HEK293T (cell line): ENCODE measurements at places on chromosomes 2 and 18.

GRCh38 chr2:221552291-221552690, 19.8 kb downstream of the EPHA4 start:
- DNase-seq: no peak

- no peak for DNase-seq
Observed at GRCh38 chr2:209788925-209789324, 17.3 kb downstream of the UNC80 start.

DNA sequence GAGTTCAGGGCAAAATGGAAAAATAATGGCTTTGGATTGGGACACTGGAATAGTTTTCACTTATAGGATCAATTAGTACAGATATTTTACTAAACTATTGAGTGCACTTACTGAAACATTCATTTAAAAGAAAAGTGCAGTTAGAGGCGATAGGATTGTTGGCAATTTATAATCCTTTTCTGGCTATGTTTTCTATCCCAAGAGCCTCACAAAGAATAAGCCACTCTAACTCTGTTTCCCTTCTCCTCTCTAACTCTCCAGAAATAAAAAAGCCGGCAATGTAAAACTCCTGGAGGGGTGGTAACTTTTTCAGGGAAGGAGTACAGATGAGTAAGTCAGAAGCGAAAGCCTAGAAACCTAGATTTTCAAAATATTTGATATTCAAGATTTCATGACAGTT, 91.3 kb downstream of the EPHA4 start:
- no peak for DNase-seq

DNA sequence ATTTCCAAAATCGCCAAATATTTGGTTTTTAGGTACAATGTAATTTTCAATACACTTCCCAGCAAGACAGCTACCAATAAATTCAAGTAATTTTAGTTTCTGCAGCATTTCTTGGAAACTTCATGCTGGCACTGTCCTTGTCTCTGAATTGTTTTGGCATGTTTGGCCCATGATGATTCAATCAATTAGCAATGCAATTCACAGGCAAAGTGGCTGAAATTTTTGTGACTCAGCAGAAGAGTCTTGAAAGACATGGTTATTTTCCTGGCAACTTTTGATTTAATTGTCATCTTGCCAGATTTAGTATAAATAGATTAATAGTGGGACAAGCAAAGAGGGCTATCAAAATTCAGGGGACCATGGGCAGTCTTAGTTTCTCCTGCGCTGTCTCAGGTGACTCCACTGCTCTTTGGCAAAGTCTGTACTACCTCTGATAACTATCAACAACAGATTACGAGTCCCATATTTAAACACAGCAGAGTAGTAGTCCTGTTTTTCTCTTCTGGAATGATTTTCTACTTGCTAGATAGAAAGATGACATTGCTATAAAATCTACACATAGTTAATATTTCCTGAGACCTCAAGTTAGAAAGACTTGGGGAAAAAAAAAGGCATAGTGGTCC, 88.9 kb upstream of the CYP26B1 start:
- DNase-seq: no peak

DNA sequence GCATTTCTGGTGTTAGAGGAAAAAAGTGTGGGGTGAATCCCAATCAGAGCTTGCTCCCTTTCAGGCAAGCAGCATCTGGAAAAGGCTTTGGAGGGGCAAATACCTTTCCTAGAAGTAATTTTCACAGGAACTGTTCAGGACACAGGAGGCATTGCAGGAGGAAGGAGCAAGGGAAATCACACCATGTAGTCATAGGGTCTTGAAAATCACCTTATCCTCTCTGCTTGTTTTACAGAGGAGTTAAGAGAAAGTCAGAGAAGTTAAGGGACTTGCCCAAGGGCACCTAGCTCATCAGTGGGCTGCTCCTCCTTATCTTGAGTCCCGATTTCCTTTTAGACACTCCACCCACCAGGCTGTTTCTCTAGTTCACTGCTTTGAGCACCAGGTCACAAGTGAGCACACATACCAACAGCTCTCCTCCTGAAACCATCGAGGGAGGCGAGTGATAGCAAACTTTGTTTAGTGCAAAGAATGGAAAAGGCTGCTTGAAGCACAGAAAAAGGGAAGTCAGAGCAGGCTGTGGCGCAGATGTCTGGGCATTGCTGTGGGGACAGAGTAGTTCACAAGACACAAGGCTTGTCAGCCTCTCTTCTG, 89.2 kb upstream of the CXCR4 start:
- no peak for DNase-seq

DNA sequence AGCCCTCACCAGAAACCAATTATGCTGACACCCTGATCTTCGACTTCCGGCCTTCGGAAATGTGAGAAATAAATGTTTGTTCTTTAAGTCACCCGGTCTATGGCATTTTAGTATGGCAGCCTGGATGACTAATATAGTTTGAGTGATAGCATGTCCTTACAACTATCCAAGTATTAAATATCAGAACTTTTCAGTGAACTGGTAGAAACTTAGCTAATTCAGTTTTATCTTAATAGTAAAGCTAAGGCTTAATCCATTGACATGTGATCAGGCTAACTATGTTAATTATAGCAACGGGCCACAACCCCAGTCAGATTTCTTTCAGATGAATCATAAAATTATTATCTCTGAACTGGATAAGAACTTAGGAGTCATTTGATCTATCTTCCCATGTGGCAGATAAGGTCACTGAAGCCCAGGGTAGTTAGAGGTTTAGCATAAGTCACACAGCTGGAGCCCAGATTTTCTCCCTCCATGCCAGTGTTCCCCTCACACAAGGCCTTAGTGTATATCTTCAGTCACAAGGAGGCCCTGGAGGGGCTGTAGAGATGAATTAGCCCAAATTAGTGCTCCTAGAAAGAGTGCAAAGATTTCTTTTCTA, 40.7 kb upstream of the UPP2 start:
- DNase-seq: no peak

DNA sequence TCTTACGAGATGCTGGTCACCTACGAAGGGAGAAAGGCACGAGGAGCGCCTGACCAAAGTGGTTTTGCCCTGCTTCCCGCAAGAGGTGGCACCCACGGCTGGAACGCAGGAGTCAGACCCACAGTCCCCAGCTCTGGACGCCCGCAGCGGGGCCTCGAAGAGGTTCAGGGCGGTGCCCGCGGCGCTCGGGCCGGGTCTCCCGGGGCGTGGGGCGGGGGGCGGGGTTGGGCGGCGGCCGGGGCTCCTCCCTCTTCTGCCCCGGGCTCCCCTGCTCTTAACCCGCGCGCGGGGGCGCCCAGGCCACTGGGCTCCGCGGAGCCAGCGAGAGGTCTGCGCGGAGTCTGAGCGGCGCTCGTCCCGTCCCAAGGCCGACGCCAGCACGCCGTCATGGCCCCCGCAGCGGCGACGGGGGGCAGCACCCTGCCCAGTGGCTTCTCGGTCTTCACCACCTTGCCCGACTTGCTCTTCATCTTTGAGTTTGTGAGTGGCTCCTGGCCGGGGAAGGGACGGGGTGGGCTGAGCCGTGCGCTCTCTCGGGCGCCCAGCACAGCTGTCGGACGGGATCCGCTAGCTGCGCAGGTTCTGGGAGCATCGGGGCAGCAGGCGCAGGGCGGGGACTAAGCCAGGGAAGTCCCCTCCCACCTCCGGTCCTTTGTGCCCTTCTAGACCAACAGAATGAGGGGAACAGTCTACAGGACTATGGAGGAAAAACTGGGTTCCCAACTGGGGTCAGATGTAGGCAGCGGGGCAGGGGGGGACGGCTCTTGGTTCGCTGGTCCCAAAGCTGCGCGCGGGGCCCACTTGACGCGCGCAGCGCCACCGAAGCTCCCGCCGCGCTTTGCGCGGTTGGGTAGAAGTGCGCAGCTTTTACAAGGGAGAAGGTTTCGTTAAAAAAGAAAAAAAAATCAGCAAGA, at the start of gene MAL:
TSS of gene MAL (plus strand) at position 303 of the 914 bp plus-strand sequence. CDS start at position 388, 85 bp downstream.
- no peak for DNase-seq

- DNase-seq: no peak
Observed at GRCh38 chr2:9738535-9739496, 104.5 kb upstream of the TAF1B start.

- no peak for DNase-seq
Observed at GRCh38 chr2:176601066-176601465, 331.8 kb downstream of the MTX2 start.

DNA sequence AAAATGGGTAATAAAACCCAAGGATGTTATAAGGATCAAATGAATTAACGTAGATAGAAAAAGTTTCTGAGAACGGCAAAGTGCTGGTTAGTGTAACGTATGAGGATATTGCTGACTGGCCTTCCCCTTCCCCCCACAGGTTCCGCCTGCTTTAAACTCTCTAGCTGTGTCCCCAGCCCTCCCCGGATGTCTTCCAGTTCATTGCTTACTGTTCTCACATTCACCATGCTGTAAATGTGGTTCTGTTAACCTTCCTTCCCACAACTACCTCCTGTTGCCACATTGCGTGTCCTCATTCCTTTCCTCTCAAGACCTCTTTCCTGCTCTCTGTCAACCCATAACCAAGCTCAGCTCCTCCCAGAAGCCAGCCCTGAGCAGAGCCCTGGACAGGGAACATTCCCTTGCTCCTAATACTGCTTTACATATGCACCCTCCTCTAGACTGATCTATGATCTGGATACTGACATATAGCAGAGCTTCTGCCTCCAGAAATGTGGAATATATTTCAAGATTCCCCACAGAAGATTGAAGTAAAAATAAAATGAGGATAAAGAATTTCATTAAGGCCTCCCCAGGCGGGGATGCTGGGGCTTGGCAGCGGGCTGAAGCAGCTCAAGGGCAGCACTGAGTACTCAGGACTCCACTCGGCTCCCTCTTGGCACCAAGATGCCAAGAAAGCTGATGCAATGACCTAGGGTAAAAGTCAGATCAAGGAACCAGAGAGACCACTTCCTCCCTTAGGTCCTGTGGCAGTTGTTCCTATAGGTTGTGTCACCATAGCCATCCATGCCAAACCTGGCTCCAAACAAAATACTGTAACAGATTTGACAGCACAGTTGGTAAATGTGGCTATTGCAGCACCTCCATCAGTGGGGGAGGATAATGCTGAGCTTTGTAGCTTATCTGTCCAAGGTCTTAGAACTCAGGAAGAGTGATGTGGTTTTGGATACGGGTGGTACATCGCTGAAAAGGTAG, 136.4 kb upstream of the PIK3C3 start:
- no peak for DNase-seq

DNA sequence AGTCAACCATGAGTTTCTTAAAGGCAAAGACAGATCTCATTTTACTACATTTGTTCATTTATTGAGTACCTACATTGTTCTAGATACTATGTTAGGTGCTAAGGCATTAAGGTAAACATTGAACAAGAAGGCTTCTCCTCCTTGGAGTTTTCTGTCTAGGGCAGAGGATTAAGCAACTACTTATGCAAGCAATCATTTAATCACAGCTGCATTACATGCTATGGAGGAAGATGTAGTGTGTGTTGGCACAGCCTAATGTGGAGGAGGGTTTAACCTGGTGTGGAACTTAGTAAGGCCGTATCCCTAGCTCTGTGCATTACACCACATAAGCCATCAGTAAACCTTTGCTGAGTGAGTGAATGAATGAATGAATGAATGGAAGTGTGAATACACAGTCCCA, 106.5 kb upstream of the MAP3K20 start:
- no peak for DNase-seq

DNA sequence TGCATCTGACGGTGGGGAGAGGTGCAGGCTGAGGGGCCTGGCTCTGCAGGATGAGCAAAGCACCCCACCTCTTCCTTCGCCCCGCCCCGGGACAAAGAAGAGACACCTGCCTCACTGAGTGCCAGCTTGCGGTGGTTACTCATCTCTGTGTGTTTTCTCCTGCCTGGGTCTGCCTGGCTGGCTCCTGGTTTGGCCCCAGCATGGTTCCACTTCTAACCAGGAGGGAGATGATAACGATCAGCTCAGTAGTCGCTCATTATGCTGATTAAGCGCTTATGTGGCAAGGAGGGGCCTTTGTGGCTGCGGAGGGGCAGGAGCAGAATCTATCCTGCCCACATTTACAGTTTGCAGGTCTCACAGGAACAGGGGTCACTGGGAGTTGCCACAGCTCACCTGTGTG, 68.7 kb upstream of the EDAR start:
- no peak for DNase-seq

DNA sequence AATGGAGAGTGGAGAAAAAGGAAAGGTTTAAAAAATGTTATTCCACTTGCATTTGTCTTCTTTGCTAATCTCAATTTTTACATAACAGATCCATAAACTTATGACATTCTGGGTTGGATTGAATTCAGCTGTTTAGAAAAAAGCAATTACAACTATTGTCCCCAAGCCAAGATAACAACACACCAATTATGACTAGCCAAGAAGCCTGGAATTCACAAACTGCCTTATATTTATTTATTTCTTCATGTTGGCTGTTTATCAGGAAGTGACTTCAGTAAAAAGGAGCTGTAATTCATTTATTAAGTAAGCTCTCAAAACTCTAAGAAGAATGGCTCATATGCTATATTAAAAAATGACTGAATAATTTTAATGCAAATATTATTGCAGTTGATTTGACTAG, 137.4 kb downstream of the CALCRL start:
- no peak for DNase-seq

DNA sequence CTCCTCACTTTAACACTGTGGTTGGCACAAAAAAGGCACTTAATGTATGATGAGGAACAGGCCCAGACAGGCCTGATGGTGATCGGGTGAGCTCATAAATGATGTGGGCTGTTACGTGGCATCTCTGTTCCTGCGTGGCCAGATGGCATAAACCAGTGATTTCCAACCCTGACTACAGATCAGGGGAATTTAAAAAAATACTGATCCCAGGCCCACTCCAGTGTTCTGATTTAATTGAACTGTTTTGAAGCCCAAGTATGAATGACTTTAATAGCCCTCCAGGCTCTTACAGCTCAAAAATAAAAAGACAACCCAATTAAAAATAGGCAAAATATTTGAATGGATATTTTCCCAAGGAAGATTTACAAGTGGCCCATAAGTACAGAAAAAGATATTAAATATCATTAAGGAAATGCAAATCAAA, 48.2 kb downstream of the LIPG start:
- DNase-seq: no peak
